Stimulated activated CD8-positive, alpha-beta memory T cell treated with anti-CD3 and anti-CD28 coated beads, Interleukin-12 subunit alpha, Interleukin-12 subunit beta, amount 100 ng/mL, for 4 hours (primary cell): ENCODE measurements at places on chromosomes 7 and 10.

GRCh38 chr7:89054361-89054760 lies 258.8 kb upstream of the TEX47 start:
- no peak for DNase-seq

DNA sequence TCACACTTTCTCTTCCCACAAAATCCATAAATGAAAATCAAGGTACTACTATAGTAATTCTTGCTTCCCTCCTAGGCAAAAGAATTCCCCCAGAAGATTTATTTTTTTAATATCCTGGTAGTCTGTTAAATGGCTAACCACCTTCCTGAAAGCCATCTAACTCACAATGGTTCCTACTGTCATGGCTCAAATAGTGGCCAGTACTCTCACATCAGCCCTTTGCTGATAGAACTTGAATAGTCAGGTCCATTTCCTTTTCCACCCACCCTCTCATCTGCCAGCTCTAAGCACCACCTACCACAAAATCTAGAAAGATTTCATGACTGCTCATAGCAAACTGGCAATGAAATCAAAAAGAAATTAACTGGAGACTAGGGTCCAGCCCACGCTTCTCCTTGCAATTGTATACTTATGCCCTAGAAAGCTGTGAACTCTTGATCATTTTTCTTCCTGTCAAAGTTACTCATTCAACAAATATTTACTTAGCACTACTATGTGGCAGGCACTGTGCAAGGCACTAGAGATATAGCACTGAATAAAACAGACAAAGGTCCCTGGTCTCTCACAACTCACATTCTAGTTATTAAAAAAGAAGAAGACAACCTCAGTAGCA lies 60.4 kb downstream of the ARMH3 start:
- no peak for DNase-seq

DNA sequence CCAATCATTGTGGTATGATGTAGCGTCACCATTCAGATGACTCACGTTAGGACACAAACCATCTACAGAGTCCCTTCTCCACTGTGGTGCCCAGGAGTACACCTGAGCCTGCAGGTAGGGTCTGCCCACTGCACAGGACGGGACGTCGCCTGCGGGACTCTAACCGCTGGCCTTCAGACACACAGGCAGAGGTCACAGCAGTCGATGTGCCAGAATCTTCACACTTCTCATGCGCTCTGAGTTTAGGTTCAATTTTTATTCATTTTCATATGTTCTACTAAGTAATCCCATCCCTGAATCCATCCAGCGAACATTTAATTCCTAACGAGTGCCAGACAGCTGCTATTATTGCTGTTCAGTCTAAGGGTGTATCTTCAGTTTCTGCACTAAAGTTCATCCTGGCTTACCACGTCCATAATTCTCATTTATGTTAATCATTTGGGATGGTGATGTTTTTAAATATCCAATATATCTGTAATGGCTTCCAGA lies 73.3 kb downstream of the CXCL12 start:
- no peak for DNase-seq

DNA sequence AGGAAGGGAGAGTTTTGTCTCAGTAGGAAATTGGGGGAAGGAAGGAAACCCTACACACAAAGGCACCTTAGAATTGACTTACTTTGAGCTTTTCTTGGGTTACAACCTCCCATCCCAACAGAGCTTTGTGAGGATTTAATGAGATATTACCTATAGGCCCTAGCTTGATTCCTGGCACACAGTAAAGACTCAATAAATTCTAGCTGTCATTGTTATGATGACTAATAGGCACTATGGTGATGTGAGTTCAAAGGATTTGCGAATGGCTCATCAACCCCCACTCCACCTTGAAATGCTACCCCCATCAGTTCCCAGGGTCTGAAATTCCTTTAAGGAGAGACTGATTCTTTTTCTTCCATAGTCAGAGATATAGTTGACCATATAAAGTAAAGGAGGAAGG lies 67.9 kb upstream of the SMNDC1 start:
- DNase-seq, result no peak

- DNase-seq, result no peak
Measured at GRCh38 chr7:47988496-47989386, 9.3 kb upstream of the HUS1 start.
